ENCODE measurements at places on chromosomes 12 and 14.

DNA sequence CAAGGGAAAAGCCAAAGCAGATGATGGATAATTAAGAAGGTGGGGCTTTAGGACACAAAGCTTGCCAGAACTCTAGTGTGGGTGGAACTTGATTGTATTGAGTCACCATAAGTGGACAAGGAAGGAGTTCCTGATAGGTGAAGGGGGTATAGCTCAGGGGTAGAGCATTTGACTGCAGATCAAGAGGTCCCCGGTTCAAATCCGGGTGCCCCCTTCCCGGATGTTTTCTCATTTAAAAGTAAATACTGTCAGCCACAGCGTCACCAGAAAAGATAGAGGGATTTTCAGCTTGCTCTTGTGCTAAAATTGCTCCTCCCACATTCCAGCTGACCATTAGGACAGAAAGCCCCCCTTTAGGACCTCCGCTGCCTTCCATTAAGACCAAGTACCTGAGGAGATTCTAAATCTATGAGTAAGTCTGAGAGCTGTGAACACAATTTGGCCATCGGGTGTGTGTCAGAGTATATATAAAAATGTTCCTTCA is 36.6 kb downstream of the DCAF4 start:
- H3K27ac ChIP-seq, result no peak overlapping the region
- H3K36me3 ChIP-seq, result no peaks in the 10 kb centered on the region

- H3K36me3 ChIP-seq, result no peaks in the 10 kb centered on the region
- no peaks in the 10 kb centered on the region for H3K27me3 ChIP-seq
- peaks cover 3% of the 10 kb centered on the region for H3K4me1 ChIP-seq
- no peak for DNase-seq
Observed at GRCh38 chr12:2295941-2296461, 243.2 kb downstream of the CACNA1C start.

DNA sequence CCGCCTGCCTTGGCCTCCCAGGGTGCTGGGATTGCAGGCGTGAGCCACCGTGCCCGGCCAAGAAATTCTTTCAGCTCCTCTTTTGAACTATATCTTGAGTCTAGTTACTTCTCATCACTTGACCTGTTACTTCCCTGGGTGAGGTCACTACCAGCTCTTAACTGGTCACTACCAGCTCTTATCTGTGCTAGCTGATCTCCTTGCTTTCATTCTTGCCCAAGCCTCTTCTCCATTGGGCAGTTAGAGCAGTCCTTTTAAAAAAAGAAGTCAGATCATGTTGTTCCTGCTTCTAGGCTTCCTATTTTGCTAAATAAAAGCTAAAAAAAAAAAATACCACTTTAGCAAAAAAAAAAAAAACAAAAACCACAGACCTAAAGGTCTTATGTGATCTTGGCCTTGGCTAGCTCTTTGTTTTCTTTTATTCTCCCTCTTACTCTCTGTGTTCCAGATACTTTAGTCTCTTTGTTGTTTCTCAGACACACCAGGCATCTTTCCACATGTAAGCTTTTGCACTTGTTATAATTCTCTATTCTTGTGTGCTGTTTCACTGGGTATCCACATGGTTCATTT is 63.5 kb downstream of the RAD51B start:
- no peak overlapping the region for H3K4me3 ChIP-seq
- no peak overlapping the region for H3K27ac ChIP-seq
- H3K27me3 ChIP-seq, result no peaks in the 10 kb centered on the region
- no peaks in the 10 kb centered on the region for H3K36me3 ChIP-seq

- H3K36me3 ChIP-seq, result no peaks in the 10 kb centered on the region
- no peak overlapping the region for H3K27ac ChIP-seq
- H3K4me3 ChIP-seq, result peak overlapping the region; percentile 43
- peaks cover 5% of the 10 kb centered on the region for H3K4me1 ChIP-seq
- peak; percentile 47 for DNase-seq
Observed at GRCh38 chr12:26226629-26227360, 31.4 kb downstream of the SSPN start.

DNA sequence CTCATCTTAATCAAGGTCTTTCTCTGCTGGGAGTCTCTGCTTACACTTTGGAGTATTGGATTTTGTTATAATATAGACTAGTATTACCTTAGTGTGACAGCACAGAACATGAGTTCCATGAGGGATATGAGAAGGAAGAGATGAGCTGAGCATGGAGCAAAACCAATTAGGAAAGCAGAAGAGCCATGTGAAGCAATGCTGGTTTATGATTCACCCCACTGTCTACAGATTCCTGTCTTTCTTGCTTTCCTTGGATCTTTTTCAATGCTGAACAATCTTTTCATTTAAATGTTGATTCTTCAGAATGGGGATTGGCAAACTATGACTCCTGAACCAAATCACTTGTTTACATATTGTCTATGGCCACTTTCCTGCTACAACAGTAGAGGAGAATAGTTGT is 70.4 kb upstream of the KITLG start:
- no peaks in the 10 kb centered on the region for H3K36me3 ChIP-seq
- H3K27me3 ChIP-seq, result no peaks in the 10 kb centered on the region
- H3K27ac ChIP-seq, result no peak overlapping the region
- no peaks in the 10 kb centered on the region for H3K4me1 ChIP-seq
